ENCODE measurements at places on chromosomes 2 and 18. TPM values are rescaled to one million over a fixed set of nuclear protein-coding genes. Genes with fewer than 3 reads are reported as not detected.

DSG1 gene
- not detected for polyA plus RNA-seq

FER1L5 gene
- not detected for polyA plus RNA-seq

BOLL gene
- not detected for polyA plus RNA-seq

ALK gene
- not detected for polyA plus RNA-seq

CD8B2 gene
- not detected for polyA plus RNA-seq

TEX44 gene
- polyA plus RNA-seq = not detected

DNAJC5G gene
- polyA plus RNA-seq = not detected

SCN7A gene
- not detected for polyA plus RNA-seq

ABCG8 gene
- not detected for polyA plus RNA-seq

OTOS gene
- polyA plus RNA-seq = not detected

AGBL5 gene
- polyA plus RNA-seq = 10.8 TPM

FTCDNL1 gene
- 2.0 TPM for polyA plus RNA-seq

COBLL1 gene
- 114 TPM for polyA plus RNA-seq

PTPN4 gene
- polyA plus RNA-seq = 21.4 TPM

All from IgD-negative memory B cell (primary cell).